RWPE2 (cell line): ENCODE measurements at places on chromosomes 16 and 17.

DNA sequence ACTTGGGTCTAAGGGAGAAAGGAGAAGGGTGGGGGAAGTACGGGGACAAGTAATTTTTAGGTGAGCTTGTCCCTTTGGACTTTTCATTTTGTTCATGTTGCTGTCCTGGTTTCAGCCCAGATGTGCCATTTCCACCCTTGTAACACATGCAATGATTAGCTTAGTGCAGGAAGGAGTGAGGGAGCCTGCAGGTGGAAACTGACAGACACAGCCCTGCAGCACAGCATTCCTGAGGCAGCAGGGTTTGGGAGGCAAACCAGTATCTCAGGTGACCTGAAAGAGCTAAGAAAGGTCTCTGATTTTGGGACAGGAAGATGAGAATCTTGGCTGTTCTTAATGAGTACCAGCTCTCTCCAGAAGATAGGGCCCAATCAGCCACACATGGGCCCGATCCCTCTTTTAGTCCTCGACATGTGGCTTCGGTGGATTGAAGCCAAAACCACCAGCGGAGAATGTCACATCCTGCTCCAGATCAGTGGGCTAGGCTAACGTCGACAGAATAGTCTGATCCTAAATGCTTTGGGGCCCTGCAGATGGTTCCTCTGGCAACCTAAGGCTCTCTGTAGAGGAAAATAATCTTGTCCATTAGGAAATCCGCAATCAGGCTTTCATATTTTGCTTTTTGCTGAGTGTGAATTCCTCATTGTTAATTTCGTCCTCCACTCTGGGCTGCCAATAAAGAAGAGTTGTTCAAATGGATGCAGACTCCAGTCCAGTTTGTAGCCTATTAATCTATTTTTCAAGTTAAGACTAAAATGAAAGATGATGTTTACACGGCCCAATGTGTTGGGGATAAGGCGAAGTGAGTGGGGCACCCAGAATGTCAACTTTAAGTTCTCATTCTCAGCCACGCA, 3.8 kb upstream of the RNF157 start:
- DNase-seq: no peak

DNA sequence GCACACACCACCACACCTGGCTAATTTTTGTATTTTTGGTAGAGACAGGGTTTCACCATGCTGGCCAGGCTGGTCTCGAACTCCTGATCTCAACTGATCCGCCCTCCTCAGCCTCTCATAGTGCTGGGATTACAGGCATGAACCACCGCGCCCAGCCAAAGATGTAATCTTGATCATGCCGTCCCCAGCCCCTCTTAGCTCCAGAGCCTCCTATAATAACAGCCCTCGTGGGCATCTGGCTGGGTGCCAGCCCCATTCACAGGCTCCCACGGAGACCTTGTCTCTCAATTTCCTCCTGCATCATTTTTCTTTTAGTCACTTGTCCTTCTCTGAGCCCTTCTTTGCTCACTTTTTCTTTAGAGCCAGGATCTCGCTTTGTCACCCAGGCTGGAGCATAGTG, 94.2 kb downstream of the KATNIP start:
- DNase-seq: no peak

GRCh38 chr16:47055136-47055885, 81.8 kb upstream of the DNAJA2 start:
- DNase-seq: no peak

DNA sequence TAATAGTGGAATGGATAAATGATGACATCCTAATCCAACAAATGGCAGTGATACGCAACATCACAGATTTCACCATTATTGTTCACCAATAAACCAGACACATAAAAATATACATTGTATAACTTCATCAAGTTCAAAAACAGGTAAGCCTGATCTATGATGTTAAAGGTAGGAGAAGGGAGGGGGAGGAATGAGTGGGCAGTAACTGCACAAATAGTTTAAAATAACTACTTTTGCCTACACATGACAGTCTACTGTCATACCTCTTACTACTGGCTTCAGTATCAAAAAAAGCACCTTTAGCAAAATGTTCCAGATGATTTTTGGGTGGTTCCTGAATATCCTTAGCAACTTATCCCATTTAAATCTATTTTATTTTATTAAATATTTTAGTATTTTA, 28.8 kb downstream of the CHCT1 start:
- no peak for DNase-seq

DNA sequence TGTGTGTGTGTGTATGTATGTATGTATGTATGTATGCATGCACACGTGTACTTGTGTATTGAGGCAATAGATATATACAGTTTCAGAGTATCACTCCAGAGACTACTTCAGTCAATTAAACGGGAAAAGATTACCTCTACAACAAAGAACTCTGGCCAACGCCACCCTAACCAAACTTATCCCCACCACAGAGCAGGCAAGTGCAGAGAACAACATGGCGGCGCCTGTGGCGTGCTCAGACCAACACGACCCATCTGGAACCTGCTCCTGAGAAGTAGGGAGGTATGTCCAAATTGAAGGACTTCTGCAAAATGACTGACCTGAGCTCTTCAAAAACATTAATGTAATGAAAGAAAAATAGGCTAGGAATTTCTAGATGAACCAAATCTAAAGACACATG, 12.4 kb downstream of the USP22 start:
- no peak for DNase-seq

GRCh38 chr17:12429116-12429515, 236.6 kb upstream of the MYOCD start:
- DNase-seq: no peak

DNA sequence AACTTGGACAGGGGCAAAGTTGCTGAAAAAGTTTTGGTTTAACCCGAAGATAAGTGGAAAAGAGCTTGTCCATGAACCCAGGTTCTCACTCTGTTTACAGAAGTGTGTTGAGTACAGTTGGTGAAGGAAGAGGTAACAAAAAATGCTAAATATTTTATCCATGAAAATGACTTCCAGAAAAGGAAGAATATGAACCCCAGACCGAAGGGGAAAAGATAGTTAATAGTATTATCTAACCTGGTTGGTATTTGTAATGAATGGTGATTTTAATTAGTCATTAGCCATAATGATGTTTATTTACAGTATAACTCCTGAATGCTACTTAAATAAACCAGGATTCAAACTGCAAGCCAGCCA, 574 bp upstream of the TMEM106A start:
- DNase-seq: no peak

GRCh38 chr17:52648995-52649394, 490.5 kb upstream of the CA10 start:
- DNase-seq: no peak

- DNase-seq: no peak
These were observed 9.8 kb downstream of the GABARAPL2 start for GRCh38 chr16:75575958-75576357.

DNA sequence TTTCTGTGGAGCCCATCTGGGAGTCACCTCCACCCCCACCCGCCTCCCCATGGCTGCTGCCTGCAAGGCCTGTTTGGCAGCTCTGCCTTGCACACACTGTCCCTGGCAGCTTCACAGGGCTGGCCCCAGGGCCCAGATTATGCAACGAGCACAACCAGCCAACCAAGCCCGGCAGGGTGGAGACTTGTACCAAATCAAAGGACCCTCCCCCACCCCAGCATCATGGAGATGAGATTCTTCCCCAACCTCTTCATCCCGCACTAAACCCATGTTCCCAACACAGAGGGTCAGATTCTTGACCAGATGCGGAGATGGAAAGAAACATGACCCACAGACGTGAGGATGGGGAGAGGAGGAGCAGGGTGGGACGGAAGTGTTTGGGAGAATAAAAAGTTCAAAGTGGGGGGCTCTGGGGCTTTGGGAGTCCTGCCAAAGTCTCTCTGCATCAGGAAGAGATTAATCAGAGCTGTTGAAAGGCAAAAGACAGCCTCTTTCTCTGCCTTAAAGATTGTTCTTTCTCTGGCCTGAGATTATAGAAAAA, 3.8 kb downstream of the SMARCD2 start:
- peak; percentile 82 for DNase-seq

DNA sequence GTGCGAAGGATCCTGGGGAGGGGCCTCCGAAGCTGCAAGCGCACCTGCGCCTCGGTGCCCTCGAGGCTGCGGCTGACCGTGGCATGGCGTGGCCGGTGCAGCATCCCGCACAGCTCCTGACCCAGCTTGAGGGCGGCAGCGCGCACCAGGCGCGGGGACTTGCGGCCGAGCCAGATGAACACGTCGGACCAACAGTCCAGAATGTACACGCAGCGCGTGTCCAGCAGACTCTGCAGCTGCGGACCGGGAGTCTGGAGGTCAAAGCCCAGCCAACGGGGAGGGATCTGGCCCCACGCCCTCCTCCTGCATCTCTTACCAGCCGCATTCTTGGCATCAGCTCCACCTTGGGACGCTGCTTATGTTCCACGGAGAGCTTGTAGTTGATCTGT, 10.9 kb downstream of the FLII start:
- DNase-seq: no peak

DNA sequence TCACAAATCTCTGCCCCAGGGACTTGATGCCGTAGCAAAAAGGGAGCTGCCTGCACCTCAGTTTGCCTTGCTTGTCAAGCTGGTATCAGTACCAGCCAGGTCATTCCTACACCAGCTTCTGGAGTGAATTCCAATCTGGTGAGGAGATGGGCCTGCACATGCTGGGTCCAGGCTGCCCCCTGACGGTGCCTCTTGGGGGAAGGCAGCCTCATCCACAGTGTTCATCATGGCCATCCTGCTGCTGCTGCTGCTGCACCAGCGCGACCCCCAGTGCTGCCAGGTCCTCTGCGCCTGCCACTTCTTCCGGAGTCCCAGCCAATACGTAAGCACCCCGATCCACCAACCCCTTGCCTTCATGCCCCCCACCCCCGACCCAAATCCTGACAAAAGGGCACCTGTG, 8.3 kb downstream of the MRPL27 start:
- no peak for DNase-seq

DNA sequence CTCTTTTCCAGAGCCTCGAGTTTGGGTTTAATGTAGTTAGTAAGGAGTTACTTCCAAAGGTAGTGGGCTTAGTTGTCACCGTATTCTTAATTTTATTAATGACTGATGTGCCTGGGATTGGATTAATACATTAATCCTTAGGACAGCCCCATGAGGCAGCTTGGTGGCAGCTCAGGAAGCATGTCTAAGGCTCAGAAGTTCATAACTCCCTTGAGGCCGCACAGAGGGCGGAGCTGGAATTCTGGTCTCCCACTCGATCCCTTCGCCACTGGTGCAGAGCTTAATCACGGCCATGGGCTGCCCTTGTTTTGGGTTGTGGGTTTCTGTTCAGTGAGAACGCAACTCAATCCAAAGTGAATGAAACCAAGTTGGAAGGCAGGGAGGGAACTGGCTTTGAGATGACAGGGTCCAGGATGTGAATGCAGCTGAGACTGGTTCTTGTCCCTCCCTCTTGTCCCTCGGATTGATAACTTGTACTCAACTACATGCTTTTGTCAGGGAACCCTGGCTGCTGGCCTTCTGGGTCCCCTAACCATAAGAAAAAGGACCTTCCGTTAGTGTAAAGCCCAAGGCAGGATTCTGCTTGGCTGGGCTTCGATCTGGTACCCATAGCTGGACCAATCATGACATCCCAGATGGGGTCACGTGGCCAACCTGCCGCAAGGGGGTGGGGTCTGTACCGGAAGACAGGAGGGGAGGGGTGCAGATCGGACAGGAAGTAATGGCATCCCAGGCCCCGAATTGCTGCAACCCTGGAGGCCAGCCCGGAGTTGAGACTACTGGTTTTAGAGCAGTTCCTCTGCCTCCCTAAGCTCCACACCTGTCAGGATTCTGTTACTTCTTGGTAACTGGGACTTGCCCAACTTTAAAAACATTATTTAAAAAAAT, 45.4 kb downstream of the SNX20 start:
- no peak for DNase-seq
